ENCODE measurements at places on chromosomes 6 and 20. TPM values are rescaled to one million over a fixed set of nuclear protein-coding genes. Genes with fewer than 3 reads are reported as not detected.

Gene ZNF391
- total RNA-seq, result 10.2 TPM

Gene SNX21
- total RNA-seq, result 16.8 TPM

Gene NANP
- total RNA-seq, result 9.0 TPM

Gene CD83
- 7.1 TPM for total RNA-seq

Gene SNRNP48
- 22.5 TPM for total RNA-seq

Gene SYNDIG1
- total RNA-seq, result 0.49 TPM

Gene PRICKLE4
- total RNA-seq, result 4.1 TPM

Gene LBP
- total RNA-seq, result not detected

DNA sequence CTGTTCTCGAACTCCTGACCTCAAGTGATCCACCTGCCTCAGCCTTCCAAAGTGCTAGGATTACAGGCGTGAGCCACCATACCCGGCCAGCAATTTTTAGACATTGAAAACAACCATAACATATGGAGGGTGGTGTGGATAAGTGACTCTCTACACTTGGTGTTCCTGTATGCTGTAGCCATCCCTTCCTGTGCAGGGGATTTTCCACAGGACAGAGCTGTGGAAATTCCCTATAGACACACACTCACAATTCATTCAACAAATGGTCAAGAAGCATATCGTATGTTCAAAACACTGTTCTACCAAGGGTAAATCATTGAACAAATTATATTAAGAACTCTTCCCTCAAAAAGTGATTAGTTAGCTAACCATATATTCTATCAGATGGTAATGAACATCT lies 6.3 kb downstream of the BTN2A1 start:
- H3K4me1 ChIP-seq, result peaks cover 14% of the 10 kb centered on the region
- H3K27me3 ChIP-seq, result no peaks in the 10 kb centered on the region
- H3K4me3 ChIP-seq, result no peak overlapping the region
- DNase-seq, result no peak

DNA sequence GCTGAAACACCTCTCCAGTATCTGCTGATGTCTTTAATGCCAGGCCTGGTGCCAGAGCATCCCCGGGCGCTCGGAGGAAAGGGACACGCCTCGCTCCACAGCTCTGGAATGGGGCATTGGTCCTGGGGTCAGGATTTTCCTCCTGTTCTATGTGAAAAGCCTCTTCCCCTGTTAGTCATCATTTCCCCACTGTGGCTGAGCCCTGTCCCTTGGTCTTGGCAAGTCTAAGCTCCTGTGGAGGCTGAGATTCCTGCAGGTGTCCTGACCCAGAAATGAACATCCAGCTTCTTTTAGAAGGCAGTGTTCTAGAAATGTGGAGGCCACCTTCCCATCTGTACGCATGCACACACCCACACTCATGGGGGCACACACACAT lies 19.4 kb downstream of the SYNDIG1 start:
- H3K27ac ChIP-seq, result no peak overlapping the region
- no peak overlapping the region for H3K4me3 ChIP-seq
- no peak for DNase-seq

- DNase-seq, result no peak
- H3K36me3 ChIP-seq, result no peaks in the 10 kb centered on the region
- H3K4me1 ChIP-seq, result no peaks in the 10 kb centered on the region
- H3K27ac ChIP-seq, result no peak overlapping the region
These were observed 276.7 kb downstream of the PLCB1 start for GRCh38 chr20:8408587-8409307.

DNA sequence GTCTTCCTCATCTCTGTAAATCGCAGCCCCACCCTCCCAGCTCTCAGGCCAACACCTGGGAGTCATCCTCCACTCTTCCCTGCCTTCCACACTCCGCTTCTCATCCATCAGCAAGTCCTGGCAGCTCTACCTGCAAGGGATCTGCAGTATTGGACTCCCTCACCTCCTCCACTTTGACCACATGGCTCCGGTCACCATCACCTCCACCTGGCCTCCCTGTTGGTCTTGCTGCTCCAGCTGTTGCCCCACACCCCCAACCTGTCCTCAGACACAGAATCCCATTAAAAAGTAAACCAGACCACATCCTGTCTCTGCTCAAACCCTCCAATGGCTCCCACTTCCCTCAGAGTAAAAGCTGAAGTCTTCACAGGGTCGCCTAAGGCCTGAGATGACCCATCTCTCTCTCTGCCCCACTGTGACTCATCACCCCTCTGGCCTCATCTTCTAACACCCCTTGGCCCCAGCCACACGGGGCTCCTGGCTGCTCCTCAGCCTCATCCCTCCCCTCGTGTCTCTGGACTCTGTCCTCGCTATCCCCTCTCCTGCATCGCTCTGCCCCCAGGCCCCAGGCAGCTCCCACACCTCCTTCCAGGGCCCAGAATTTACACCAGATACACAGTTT lies 185.1 kb upstream of the SULF2 start:
- H3K36me3 ChIP-seq, result no peaks in the 10 kb centered on the region
- DNase-seq, result no peak
- peaks cover 59% of the 10 kb centered on the region for H3K4me1 ChIP-seq
- peaks cover 3% of the 10 kb centered on the region for H3K27me3 ChIP-seq

DNA sequence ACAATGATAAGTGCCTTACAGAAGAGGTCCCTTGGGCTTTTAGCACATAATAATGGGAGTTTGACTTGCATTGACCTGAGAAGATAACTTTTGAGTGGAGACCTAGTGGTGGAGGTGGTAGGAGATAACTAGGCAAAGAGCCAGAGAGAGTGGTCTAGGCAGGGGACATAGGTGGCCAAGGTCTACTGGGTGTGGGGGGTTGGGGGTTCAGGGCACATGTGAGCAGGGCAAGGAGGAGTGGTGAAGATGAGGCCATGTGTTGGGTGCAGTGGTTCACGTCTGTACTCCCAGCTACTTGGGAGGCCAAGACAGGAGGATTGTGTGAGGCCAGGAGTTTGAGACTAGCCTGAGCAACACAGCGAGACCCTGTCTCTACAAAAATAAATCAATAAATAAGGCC lies 74.3 kb upstream of the CTNNBL1 start:
- no peak overlapping the region for H3K4me3 ChIP-seq
- no peak overlapping the region for H3K27ac ChIP-seq
- H3K4me1 ChIP-seq, result no peaks in the 10 kb centered on the region
- H3K36me3 ChIP-seq, result no peaks in the 10 kb centered on the region

GRCh38 chr6:137497721-137498463 lies 3.7 kb upstream of the OLIG3 start:
- H3K36me3 ChIP-seq, result no peaks in the 10 kb centered on the region
- peak; percentile 23 for DNase-seq
- H3K4me3 ChIP-seq, result no peak overlapping the region
- no peak overlapping the region for H3K27ac ChIP-seq
- H3K4me1 ChIP-seq, result peaks cover 21% of the 10 kb centered on the region

GRCh38 chr6:111747829-111748228 lies 125.4 kb downstream of the FYN start:
- H3K4me3 ChIP-seq, result no peak overlapping the region
- H3K27ac ChIP-seq, result peak overlapping the region; percentile 48
- DNase-seq, result no peak
- H3K36me3 ChIP-seq, result peaks cover 4% of the 10 kb centered on the region
- H3K4me1 ChIP-seq, result peaks cover 86% of the 10 kb centered on the region

GRCh38 chr6:108546079-108547049 lies 14.4 kb upstream of the FOXO3 start:
- peaks cover 4% of the 10 kb centered on the region for H3K4me1 ChIP-seq
- H3K36me3 ChIP-seq, result no peaks in the 10 kb centered on the region
- H3K27ac ChIP-seq, result no peak overlapping the region

GRCh38 chr6:170091639-170092579 lies 199.0 kb downstream of the DLL1 start:
- no peaks in the 10 kb centered on the region for H3K36me3 ChIP-seq
- H3K4me1 ChIP-seq, result peaks cover 18% of the 10 kb centered on the region
- DNase-seq, result no peak
- H3K4me3 ChIP-seq, result no peak overlapping the region

DNA sequence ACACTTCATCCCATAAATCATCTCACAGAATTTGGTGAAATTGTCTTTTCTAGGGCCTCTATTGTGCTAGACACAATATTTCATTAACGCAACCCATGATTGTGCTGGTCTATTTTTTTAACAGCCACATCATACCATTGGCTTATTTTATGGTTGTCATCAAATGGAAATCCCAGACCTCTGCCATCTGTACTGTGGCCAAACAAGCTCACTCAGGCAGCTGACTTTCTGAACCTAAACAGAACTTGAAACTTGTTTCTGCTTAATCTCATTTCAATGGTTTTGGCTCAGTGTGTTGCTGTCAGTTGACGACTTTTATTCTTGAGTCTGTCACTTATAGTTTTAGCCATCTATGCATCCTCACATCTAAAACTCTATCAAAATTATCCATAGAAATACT lies 111.8 kb downstream of the HAO1 start:
- no peak overlapping the region for H3K4me3 ChIP-seq
- DNase-seq, result no peak
- H3K27me3 ChIP-seq, result no peaks in the 10 kb centered on the region
- no peaks in the 10 kb centered on the region for H3K4me1 ChIP-seq
- H3K27ac ChIP-seq, result no peak overlapping the region

DNA sequence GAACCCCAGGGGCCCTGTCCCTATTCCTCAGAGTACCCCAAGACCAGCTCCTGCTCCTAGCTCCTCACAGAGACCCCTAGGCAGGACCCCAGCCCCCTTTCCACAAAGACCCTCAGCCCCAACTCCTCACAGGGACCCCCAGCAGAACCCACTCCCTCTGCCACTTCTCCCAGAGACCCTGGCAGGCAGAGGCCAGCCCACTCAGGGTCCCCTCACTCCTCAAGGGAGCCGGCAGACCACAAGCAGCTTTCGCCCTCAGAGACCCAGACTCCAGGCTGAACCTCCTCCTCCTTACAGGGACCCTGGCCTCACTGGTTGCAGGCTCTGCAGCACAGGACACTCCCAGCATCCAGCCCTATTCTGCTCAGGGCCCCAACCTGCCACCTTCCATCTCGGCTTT lies 575 bp downstream of the SLC44A4 start:
- H3K4me1 ChIP-seq, result no peaks in the 10 kb centered on the region
- no peak for DNase-seq
- peaks cover 8% of the 10 kb centered on the region for H3K36me3 ChIP-seq
- no peaks in the 10 kb centered on the region for H3K27me3 ChIP-seq
- H3K27ac ChIP-seq, result no peak overlapping the region

GRCh38 chr6:1950631-1951030 lies 294.8 kb downstream of the GMDS start:
- no peak overlapping the region for H3K4me3 ChIP-seq
- H3K27ac ChIP-seq, result no peak overlapping the region

GRCh38 chr6:163825033-163825432 lies 410.5 kb downstream of the QKI start:
- no peak overlapping the region for H3K4me3 ChIP-seq
- H3K27ac ChIP-seq, result no peak overlapping the region
- no peak for DNase-seq
- H3K36me3 ChIP-seq, result no peaks in the 10 kb centered on the region
- H3K27me3 ChIP-seq, result no peaks in the 10 kb centered on the region

GRCh38 chr20:3927486-3928291 lies 38.5 kb downstream of the PANK2 start:
- H3K4me1 ChIP-seq, result peaks cover 34% of the 10 kb centered on the region
- peaks cover 13% of the 10 kb centered on the region for H3K27me3 ChIP-seq
- peak overlapping the region; percentile 70 for H3K4me3 ChIP-seq
- DNase-seq, result no peak

DNA sequence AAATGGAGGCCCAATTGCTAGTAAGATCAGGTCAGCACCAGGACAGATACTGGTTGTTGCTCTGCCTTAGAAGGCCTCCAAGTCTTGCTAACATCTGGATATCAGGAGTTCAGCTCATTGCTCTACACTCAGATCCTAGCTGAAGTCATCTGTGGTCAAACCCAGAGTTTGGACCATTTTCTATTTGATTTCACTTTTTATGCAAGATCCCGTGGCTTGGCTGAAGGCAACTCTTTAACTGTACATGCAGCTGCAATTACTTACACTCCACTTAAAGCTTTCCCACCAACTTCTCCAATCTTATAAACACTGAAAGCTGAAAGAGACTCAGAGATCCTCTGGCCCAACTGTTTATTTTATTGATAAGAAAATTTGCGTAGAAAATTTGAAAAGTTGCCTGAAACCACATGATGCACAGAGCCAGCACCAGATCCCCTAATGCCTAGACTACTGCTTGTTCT lies 2.7 kb downstream of the SLC17A2 start:
- no peaks in the 10 kb centered on the region for H3K4me1 ChIP-seq
- H3K27ac ChIP-seq, result no peak overlapping the region
- H3K27me3 ChIP-seq, result no peaks in the 10 kb centered on the region
- H3K36me3 ChIP-seq, result no peaks in the 10 kb centered on the region
- no peak overlapping the region for H3K4me3 ChIP-seq

GRCh38 chr6:106959985-106960384 lies 14.5 kb downstream of the CD24 start:
- no peak overlapping the region for H3K4me3 ChIP-seq
- H3K27me3 ChIP-seq, result peaks cover 2% of the 10 kb centered on the region
- peaks cover 6% of the 10 kb centered on the region for H3K36me3 ChIP-seq

DNA sequence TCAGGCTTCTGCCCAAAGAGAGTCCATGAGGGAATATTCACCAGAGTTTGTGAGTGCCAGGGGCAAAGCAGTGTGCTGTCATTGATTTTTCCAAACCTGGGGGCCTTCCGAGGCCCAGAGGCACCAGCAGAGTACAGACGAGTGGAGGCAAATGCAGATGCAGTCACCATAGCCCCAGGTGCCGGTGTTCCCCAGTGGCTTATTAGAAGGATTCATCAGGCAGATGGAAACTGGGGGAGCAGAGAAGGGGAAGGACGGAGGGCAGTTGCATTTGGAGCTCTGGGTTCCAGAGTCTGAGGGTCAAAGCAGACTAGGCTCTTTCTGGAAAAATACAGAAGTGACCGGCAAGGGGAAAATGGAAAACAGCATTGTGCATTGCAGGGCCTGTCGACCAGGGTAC lies 184.2 kb downstream of the ANKRD60 start:
- H3K36me3 ChIP-seq, result no peaks in the 10 kb centered on the region
- no peak overlapping the region for H3K4me3 ChIP-seq
- H3K27ac ChIP-seq, result no peak overlapping the region
- DNase-seq, result no peak

DNA sequence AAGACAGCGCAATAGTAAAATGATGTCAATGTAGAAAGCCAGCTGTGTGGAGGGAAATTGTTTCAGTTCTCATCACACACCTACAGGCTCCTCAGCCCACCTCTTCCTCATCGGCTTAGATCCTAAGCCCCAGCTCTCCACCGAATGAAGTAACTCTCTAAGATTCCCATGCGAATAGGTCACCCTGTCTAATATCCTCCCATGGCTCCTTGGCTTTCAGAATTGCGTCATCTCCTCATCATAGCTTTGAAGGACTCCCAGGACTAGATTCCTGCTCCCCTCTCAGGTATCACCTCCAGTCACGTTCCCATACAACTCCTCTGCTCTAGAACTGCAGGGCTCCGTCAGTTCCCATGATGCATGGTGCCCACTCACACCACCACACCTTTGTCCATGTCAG lies 16.2 kb upstream of the SLC22A16 start:
- peaks cover 2% of the 10 kb centered on the region for H3K27me3 ChIP-seq
- DNase-seq, result no peak
- no peak overlapping the region for H3K4me3 ChIP-seq
- no peaks in the 10 kb centered on the region for H3K36me3 ChIP-seq
- H3K4me1 ChIP-seq, result no peaks in the 10 kb centered on the region

All from neural crest cell (in vitro differentiated cells).